Epithelial cell of proximal tubule (primary cell): ENCODE measurements at places on chromosomes 11 and 22. TPM values are rescaled to one million over a fixed set of nuclear protein-coding genes. Genes with fewer than 3 reads are reported as not detected.

GRCh38 chr11:132605825-132606570 is 926.3 kb downstream of the OPCML start:
- no peak for DNase-seq

DNA sequence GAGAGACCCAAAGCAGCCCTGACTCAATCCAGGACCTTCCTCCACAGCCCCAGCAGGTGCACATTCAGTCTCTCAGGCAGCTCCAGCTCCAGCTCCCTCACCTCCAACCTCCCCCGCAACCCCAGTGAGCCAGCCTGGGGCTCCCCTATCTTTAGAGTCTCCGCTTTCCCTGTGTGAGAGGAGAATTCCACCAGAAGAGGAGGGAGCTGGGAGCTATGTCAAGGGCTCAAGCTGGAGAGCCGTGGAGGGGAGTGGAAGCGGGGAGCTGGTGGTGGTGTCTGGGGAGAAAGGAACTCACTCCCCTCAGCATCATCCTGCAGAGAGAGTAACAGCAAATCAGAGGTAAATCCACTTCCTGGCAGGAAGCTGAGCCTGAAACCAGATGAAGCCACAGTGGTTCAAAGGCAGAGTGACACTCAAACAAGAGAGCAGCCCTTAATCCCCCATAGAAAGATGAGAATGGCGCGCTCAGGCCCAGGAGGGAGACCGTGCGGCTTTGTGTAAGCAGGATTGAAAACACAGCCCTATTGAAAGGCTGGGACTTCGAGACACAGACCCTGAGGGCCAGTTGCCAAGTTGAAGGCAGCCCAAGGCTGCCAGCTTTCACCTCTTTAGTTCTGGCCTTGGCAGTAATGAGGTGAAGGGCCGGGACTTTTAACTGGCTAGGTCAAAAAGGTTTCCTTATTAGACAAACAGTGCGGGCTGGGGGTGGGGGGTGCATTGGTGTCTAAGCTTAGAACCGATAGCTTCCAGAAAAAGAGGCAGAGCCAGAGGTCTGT is 21.4 kb upstream of the CDON start:
- DNase-seq: no peak

- DNase-seq: no peak
Measured at GRCh38 chr22:33076343-33076742, 18.2 kb upstream of the SYN3 start.

Gene SLC22A6
- not detected in 2 replicates for total RNA-seq
